ENCODE measurements at places on chromosomes 11 and 22. TPM values are rescaled to one million over a fixed set of nuclear protein-coding genes. Genes with fewer than 3 reads are reported as not detected.

- H3K4me3 ChIP-seq = no peak overlapping the region
- peaks cover 6% of the 10 kb centered on the region for H3K4me1 ChIP-seq
- no peak for DNase-seq
- no peaks in the 10 kb centered on the region for H3K36me3 ChIP-seq
- H3K27ac ChIP-seq = no peak overlapping the region
- no peaks in the 10 kb centered on the region for H3K27me3 ChIP-seq
Observed at GRCh38 chr11:7571640-7572000, 57.8 kb downstream of the PPFIBP2 start.

DNA sequence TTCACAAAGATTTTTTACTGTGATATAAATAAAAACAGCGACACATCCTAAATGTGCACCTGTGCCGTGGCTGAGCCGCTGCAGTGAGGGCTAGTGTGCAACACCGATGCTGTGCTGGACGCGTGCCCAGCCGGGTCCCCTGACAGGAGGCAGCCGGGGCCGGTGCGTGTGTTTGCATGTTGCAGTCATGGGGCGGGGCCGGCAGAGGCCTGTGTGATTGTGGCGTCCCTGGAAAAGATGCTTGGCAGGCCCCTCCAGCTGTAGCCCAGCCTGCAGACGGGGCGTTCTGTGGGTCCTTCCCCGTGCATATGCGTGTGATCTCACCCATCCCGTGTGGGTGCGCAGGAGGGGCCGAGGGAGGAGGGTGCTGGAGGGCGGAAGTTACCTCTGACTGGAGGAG, 30.6 kb downstream of the MUC6 start:
- H3K36me3 ChIP-seq = no peaks in the 10 kb centered on the region

- H3K4me3 ChIP-seq = no peak overlapping the region
- no peak overlapping the region for H3K27ac ChIP-seq
Observed at GRCh38 chr22:29748248-29748893, 18.4 kb downstream of the ZMAT5 start.

DNA sequence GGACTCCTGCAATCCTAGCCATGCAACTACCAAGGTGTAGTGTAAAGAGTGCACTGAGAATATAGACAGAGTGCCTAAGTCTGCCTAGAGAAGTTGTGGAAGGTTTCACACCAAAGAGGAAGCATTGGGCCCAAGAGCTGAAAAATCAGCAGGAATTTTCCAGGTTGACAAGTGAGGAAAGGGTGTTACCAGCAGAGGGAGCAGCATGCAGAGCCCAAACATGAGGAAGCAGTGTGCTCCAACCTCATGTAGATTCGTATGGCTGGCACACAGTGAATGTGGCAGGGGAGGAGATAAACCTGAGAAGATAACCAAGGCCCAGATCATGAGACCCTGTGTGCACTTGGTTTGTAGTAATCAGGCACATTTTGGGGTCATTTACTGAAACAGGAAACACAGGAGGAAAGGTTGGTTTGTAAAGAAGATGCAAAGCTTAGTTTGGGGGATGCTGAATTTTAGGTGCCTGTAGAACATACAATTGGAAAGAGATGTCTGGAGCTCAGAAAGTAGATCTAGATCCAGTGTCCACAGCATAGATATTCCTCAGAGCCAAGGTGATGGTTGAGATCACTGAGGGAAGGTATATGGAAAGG, 1.7 kb downstream of the HPX start:
- no peak overlapping the region for H3K4me3 ChIP-seq
- no peaks in the 10 kb centered on the region for H3K36me3 ChIP-seq
- DNase-seq = peak; percentile 22
- H3K4me1 ChIP-seq = peaks cover 24% of the 10 kb centered on the region
- H3K27me3 ChIP-seq = no peaks in the 10 kb centered on the region

- no peaks in the 10 kb centered on the region for H3K27me3 ChIP-seq
- no peak for DNase-seq
- no peaks in the 10 kb centered on the region for H3K4me1 ChIP-seq
- H3K27ac ChIP-seq = no peak overlapping the region
Observed at GRCh38 chr11:125173556-125173955, 9.0 kb downstream of the PKNOX2 start.

The SLC5A12 gene
- total RNA-seq = not detected

The NXPE2 gene
- total RNA-seq = not detected

The PIH1D2 gene
- 0.22 TPM for total RNA-seq
